ENCODE measurements at places on chromosomes 13 and 19.

DNA sequence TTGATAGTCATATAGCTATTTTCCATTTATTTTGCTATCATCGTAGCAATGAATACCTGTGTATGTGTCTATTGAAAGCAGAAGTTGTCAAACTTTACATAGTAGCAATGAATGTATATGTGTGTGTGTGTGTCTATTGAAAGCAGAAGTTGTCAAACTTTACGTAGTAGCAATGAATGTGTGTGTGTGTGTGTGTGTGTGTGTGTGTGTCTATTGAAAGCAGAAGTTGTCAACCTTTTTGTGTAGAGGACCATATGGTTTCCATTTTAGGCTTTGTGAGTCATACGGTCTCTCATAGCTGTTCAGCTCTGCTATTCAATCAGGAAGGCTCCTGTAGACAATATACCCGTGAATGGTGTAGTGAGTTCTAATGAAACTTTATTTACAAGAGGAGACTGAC, 20.8 kb downstream of the NLRP4 start:
- DNase-seq, result no peak

GRCh38 chr13:84470528-84470927, 588.3 kb upstream of the SLITRK1 start:
- DNase-seq, result no peak

DNA sequence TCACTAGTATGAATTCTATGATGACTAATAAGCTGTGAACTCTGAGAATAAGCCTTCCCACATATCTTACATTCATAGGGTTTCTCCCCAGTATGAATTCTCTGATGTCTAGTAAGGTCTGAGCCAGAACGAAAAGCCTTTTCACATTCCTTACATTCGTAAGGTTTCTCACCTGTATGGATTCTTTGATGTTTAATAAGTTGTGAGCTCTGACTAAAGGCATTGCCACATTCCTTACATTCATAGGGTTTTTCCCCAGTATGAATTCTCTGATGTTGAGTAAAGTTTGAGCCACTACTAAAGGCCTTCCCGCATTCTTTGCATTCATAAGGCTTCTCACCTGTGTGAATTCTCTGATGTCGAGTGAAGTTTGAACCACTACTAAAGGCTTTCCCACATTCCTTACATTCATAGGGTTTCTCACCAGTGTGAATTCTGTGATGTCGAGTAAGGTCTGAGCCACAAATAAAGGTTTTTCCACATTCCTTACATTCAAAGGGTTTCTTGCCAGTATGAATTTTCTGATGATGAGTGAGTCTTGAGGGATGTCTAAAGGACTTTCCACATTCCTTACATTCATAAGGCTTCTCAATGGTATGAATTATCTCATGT, 30.7 kb upstream of the ZFP82 start:
- DNase-seq, result no peak

- DNase-seq, result peak; percentile 59
Observed at GRCh38 chr19:40147693-40148347, 43.4 kb upstream of the MAP3K10 start.

DNA sequence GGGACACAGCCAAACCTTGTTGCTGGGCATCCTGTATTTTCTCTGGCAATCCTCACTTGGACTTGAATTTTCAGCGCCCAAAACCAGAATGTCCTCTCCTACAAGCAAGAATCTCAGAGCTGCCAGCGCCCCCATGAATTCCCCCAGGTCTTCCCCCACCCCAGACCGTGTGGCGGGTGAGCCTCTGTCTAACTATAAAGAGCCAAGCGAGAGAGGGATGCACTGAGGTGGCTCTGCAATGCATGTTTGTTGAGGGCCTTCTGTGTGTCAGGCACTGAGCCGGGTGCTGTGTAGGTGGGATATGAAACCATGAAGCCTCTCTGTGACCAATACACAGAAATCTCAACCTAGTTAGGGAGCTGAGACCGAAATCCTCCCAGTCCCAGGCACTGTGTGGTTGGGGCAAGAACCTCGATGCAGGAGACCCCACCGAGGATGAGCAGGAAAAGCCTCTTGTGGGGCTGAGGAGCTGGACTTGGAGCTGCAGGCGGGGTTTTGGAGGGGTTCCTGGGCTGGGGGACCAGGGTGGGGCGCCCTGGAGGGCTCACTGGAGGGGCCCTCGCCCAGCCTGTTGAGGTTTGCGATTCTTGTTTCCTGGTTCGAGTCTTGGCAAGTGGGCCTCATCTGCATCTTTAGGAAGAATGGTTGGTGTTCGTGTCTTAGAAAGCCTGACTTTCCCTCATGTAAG, 12.4 kb upstream of the PROZ start:
- no peak for DNase-seq

GRCh38 chr19:19524053-19524452, 4.7 kb upstream of the YJEFN3 start:
- no peak for DNase-seq

GRCh38 chr13:112113851-112114250, 46.9 kb downstream of the SOX1 start:
- no peak for DNase-seq

DNA sequence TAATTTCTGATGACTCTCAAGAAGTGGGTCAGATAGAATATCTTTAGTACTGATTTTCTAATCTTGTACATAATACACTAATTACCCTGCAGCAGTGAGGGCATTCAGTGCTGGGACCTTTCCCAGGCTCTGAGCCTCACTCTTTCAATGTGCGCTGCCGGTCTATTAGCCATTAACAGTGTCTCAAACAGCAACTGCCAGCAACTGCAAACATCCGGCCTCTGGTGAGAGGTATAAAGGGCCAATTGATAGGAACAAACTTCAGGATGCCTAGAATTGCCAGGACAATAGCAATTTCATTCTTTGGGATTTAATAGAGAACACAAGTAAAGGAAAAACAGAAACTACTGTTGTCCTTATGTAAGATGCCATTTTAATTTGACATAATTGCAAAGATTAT, 604.4 kb upstream of the SPRY2 start:
- no peak for DNase-seq

DNA sequence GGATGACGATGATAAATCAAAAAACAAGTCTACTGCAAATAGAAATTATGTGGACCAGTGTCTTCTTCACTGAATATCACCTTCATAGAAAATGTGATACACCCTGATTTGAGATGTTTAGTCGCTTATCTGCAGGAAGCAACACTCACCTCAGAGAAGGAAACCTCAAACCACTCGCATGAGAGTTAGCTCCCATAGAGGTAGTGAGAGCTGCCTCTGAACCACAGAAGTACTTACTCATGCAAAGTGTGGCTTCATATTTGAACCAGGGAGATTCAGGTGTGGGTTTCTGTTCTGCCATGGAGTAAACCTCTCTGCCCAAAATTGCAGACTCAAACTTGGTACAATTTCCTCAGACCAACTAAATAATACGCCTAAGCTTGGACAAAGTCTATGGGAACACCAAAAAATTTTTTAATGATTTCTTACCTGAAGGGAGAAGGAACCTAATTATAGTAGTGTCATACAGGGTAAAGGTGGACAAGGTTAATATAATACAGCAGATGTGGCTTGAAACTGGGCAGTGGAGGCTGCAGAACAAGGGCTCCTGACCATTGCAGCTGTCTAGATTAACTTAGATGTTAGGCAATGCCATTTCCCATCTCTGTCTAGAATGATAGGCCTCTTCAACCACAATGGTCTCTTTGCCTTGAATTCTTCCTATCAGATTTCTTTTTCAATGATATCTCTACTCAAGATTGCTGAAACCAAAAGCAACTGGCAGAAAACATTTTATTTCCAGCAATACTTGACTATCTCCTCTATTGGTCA, 29.6 kb upstream of the RCBTB2 start:
- DNase-seq, result peak; percentile 31

- DNase-seq, result no peak
Observed at GRCh38 chr13:62129000-62129551, 713.4 kb upstream of the PCDH20 start.

DNA sequence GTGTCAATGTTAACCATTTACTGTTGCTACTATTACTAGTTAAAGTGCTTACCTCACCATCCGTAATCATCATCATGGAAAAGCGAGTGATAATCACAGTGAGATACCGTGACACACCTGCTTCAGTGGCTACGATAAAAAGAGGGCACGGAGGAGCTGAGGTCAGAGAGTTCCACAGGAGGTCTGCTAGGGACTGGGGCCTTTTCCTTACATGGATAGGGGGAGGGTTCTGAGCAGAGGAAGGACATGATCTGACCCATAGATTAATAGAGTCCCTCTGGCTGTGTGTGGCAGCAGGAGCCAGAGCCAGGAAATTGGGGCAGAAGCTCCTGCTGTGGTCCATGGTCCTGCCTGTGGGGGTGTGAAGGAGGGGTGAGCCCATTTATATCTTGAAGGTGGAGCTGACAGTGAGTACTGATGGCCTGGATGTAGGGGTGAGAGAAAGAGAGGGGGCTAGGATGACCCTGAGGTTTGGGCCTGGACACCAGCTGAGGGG, 136.7 kb downstream of the SIPA1L3 start:
- no peak for DNase-seq

GRCh38 chr13:30587231-30587630, 30.5 kb upstream of the USPL1 start:
- no peak for DNase-seq

- DNase-seq, result no peak
Observed at GRCh38 chr19:49755956-49756355, 7.2 kb downstream of the TSKS start.

DNA sequence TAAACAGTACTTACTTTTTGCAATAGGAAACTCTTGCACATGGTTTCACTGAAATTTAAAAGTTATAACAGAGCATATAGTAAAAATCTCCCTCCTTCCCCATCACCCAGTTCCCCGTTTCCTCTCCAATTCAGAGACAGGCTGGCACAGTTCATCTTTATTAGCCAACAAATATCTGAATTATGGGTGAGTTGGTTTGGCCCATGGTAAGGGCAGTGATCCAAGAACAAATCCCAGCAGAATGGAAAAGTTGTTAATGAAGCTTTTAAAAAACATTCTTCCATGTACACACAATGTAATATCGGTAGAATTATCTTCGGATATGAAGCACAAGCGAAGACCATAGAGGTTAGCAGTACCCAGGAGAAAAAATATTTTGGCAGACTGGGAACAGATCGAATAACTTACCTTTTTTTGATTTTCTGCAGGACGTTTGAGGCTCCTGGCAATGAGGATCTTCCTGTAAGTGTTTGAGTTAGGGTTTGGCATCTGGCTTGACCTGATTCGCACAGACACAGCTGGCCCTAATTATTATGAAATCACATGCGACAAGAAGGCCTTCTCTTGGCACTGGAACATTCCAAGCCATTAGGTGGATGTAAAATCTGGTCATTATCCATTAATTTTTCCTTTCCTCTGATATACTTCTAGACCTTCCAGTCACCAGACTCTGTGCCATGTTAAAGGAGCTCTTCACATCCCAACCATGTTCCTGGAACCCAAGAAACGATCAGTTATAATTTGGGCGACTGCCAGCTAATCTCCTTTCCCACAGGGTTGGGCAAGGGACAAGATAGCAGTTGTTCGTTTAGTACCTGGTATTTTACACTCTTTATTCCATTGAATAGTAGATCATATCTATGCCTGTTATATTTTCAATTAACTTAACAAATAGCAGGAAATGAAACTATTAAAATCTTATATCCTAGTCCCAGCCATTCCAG, 139.4 kb upstream of the TSC22D1 start:
- peak; percentile 15 for DNase-seq

GRCh38 chr13:27293076-27293691, 22.6 kb downstream of the RASL11A start:
- DNase-seq, result no peak

GRCh38 chr13:94758436-94758960, 46.2 kb upstream of the SOX21 start:
- DNase-seq, result no peak

- no peak for DNase-seq
Observed at GRCh38 chr19:12786952-12787351, 4.3 kb upstream of the JUNB start.

GRCh38 chr13:76890021-76890420, 3.8 kb upstream of the KCTD12 start:
- peak; percentile 16 for DNase-seq

DNA sequence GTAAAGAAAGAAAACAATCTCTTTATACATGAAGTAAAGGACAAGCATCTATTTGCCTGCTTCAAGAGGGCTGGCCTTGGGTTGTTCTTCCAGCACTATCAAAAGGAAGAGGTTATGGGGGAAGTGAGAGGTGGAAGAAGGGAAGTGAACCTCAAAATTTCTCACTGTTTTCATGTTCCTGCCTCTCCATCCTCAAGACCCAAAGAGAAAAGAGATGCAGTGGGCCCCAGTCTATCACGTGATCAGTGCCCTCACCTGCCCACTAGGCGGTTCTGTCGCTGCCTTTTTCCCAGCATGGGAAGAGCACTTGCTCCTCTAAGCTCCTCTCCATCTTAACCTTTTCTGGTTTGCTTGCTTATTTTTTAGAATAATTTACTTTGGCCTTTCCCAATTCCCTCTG, 6.2 kb upstream of the USP12 start:
- no peak for DNase-seq

DNA sequence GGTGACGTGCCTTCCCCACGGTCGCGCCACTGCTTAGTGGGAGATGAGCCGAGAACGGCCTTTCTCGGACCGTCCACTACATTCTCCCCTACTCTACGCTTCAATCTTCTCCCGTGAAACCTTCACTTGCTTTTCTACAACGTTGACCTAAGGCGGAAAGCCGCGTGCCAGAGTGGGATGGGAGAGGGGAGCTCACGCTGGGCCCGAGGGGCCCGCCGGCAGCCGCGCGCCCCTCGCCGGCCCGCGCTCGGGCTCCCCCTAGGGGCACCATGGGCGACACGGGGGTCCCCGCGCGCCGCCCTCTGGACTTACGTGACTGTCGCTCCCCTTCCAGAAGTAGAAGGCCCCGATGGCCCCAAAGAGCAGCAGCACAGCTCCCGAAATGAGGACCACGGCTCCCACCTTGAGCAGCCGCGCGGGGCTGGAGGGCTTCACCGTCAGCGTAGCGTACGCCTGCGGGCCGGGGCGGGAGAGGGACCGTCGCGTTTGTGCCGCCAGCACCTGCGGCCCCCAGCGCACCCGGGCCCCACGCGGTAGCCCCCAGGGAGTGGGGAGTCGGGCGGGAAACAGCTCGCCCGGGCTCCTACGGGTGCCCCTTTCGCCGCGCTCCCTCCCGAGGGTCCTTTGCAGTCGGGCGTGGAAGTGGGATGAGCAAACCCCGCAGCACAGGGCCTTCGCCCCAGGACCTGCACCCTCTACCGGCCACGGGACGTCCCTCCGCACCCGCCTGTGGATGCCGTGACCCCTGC, 727 bp downstream of the CNMD start:
- no peak for DNase-seq

DNA sequence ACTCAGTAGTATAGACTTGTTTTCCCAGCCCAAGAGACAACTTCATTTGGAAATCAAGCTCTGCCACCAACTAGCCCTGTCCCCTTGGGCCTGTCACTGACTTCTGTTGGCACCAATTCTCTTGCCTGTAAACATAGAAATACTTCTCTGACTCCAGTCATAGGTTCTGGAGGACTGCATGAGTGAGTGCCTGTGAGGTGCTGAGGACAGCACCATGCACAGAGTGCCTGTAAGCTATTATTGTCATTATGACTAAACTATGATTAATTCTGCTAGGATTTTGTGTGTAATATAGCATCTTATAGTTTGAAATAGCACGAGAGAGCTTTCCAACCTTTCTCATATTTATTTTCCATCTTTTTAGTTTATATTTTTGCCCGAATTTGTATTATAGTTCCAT, 247.9 kb downstream of the MYO16 start:
- DNase-seq, result peak; percentile 4
